ENCODE measurements at places on chromosomes 16 and 17.

DNA sequence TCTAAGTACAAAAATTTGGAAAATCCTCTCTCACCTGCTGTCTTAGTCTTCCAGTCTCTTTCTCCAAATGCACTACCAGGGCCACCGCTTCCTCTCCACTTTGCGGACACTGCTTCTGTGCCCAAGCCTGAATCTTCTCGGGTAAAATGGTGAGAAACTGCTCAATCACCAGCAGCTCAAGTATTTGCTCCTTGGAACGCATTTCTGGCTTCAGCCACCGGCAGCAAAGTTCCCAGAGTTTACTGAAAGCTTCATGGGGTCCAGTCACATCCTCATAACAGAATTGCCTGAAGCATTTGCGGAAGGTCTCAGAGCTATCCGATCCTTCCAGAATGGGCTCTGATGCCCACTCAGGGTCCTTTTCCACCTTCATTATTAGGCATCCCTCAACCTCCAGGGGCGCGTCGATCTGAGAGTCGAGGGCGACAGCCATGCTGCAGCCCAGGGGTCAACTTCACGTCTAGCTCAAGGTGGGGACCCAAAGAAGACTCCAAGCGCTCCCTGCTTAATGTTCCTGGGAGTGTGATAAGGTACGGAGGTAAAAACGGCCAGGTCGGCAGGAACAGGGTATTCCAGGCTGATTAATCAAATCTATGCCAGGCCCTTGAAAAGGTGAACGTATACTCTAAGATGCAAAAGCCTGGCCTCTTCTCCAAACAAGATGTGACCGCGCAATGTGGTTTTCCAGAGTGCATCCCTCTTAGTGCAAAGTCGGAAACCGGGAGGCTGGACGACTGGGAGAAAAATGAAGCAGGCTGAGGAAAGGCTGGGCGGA is 763 bp downstream of the ZKSCAN2 start:
- DNase-seq: no peak

DNA sequence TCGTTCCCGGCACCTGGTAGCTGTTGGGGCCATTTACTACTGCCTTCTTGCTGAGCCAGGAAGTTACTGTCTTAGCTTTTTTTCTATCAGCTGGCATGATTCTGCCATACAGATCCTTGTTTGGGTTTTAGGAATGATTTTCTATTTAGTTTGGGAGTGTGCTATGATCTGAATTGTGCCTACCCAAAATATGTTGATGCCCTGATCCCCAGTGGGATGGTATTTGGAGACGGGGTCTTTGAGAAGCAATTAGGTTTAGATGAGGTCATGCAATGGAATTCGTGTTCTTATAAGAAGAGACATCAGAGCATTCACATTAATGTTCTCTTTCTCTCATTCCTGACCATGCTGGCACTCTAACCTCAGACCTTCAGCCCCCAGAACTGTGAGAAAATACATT is 59.4 kb upstream of the HS3ST2 start:
- no peak for DNase-seq

GRCh38 chr16:14600164-14600563 is 29.9 kb downstream of the PARN start:
- no peak for DNase-seq

DNA sequence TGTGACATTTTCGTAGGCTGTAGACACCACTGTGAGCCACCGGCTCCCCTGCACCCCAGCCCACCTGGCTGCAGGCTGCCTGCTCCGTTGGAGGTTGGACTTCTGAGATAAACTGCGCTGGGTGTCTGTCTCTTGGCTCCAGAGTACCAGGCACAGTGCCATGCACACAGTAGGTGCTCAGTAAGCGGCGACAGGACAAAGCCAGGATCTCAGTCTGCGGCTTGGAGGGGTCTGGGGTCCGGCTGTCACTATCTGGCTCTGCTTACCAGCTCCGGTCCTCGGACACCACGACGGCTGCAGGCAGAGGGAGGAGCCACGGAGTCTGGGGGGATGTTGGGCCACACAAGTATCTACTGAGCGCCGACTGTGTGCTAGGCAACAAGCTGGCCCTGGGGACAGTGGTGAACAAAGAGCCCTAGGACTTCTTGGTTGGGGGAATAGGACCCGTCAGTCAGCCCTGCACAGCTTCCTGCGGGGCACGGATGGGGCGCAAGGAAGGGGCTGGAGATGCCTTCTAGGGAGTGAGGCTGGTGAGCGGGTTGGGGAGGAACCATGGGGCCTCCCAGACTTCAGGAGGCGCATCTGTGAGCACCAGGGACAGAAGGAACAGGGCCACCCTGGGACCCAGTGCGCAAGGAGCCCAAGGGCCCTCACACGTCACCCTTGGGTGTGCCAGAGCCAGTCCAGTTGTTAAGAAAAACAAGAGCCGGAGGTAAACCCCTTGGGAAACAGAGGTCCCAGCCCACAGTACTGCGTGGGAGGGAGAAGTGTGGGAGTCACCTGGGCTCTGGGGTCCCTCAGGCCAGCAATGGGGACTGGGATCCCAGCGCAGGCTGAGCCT is 17.3 kb downstream of the JPH3 start:
- DNase-seq: no peak

GRCh38 chr16:75433732-75434413 is 570 bp upstream of the CFDP1 start:
- DNase-seq: no peak

GRCh38 chr16:49585143-49585832 is 211.7 kb downstream of the C16orf78 start:
- DNase-seq: no peak

DNA sequence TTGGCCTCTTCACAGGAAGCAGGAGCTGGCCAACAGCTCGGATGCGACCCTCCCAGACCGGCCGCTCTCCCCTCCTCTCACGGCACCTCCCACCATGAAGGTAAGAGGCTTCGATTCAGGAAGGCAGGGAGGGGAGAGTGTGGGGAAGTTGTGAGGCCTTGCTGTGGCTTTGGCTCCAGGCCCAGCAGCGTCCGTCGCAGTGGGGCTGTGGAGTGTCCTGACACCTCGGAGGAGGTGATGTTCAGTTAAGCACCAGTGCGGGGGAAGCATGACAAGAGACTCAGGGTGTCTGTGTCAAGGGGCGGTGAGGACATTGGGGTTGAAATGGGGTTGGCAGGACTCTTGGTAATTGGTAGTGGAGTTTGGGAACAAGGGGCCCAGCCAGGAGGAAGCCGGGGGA is 109.0 kb downstream of the RAP1GAP2 start:
- no peak for DNase-seq

- DNase-seq: peak; percentile 79
Observed at GRCh38 chr16:4474192-4474961, at the start of gene NMRAL1. Gene NMRAL1 (minus strand): TSS chr16:4474625. CDS start chr16:4474132, 493 bp downstream.

DNA sequence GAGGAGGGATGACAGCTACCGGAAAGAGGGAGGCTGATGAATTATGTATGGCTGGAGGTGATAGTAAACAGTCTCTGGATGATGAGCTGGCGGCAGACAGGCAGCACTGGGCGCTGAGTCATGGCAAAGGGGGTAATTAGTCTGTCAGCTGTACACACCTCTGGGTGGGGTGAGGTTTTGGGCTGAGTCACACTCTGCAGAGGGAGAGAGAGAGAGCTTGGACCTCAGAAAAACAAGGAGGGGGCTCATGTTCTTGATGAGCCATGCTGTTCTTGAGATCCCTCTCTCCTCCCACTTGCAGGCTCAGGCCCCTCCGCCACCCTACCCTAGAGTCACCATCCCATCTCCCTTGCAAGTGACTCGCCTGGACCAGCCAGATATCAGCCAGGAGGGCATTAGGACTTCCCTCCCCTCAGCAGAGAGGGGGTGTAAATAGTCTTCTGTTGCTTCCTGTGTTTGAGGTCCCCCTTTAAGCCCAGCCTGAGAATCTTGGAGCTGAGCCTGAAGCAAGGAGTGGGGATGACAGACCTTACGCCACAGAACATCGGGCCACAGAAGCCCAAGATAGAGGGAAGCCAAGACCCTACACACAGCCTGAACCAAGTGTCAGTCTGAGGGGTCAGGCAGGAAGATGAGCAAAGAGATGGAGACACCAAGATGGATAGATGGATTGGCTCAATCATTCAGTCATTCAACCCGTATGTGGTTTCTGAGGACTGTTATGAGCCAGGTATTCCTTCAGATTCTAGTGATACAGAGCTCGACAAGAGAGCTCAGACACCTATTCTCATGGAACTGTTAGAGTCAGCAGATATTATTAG is 383.2 kb upstream of the CCL2 start:
- no peak for DNase-seq

- no peak for DNase-seq
Observed at GRCh38 chr17:7589891-7590691, at the start of gene SOX15. Gene SOX15 (minus strand): TSS chr17:7590094. CDS start chr17:7589676, 418 bp downstream.

GRCh38 chr17:27245230-27245696 is 48.7 kb upstream of the WSB1 start:
- DNase-seq: peak; percentile 8

GRCh38 chr16:27257271-27257670 is 11.3 kb downstream of the NSMCE1 start:
- no peak for DNase-seq

DNA sequence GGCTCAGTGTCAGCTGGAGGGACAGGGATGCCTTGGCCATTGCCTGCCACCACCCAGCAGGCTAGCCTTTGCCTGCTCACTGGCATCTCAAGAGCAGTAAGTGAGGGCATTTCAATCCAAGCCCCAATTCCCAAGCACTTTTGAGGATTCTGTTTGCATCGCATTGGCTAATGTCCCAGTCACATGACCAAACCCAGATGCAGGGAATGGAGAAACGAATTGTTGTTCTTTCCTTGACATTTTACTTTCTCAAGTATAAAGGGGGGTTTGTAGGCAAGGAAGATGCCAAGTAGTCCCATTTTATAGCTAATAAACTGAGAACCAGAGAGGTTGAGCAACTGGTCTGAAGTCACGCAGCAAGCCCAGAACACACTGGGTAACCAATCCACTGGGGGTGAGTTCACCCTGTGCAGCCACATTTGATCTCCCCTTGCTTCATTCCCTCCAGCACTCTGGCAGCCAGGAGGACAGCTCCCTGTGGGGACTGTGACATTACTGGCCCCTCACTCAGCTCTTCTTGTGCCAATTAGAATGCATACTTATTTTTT is 193.8 kb upstream of the CACNG3 start:
- DNase-seq: no peak

DNA sequence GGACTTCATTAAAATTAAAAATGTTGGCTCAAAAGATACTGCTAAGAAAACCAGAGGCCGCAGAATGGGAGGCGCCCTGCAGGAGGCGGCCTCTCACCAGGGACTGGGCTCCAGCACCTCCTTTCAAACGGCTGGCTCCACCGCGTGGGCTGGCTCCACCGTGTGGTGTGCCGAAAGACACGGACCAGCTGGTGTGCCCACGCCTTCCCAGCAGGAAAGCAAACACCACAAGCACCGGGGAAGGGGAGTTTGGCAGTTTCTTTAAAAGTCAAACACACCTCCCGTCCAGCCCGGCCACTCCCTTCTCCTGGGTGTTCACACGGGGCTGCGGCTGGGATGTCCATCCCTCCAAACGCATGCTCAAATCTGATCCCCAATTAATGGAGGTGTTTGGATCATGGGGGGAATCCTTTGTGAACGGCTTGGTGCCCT is 13.9 kb downstream of the HAGH start:
- no peak for DNase-seq

- no peak for DNase-seq
Observed at GRCh38 chr17:72600934-72601333, 480.1 kb downstream of the SOX9 start.

GRCh38 chr17:48254896-48255295 is 147.3 kb downstream of the SNX11 start:
- DNase-seq: no peak

DNA sequence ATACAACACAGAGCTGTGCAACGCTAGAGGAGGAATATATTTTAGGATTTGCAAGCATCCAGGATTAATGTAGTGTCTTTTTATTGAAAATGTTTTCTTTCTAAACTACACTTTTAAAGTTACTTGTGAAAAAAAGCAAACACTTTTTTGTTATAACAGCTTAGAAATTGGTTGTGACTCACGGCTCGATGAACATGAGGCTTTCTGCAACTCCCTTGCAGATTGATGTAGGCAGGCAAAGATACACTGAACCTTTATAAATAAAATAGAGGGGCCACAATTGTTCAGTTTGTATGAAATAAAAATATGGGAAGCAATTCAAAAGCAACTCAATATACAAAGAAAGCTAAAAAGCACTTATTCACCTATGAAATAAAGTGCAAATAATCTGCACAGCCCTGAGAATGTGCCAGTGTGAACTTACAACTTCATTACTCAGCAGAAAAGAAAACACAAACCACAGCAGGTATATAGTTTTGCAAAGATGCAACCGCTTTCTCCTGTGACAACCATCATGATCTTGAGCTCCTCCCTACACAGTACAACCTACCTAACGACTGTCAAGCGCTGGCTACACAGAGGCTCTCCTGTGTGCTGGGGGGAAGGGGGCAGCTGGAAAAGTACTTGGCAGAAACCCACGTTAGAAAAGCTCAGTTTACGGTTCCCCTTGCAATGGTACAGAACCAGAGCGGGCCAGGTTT is 948 bp downstream of the LUC7L start:
- no peak for DNase-seq

- DNase-seq: no peak
Observed at GRCh38 chr17:39951924-39952679, 10.7 kb upstream of the GSDMA start.

DNA sequence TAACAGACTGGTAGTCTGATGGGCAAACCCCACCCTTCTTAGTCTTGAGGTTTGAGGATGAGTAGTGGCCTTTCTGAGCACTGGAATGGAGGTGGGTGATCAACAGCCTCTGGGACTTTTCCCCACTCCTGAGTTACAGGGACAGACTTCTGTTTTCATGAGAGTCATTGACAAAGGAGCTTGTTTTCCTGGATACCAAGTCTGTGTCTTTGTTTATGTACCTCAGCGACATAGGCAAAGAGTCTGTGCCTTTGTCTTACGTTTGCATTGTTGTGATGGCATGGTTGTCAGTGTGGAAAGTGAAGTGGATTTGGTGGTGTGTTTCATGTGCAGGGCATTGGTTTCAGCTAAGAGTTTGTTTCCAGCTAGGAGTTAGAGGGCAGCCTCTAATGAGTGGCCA is 17.5 kb downstream of the EPN2 start:
- no peak for DNase-seq

DNA sequence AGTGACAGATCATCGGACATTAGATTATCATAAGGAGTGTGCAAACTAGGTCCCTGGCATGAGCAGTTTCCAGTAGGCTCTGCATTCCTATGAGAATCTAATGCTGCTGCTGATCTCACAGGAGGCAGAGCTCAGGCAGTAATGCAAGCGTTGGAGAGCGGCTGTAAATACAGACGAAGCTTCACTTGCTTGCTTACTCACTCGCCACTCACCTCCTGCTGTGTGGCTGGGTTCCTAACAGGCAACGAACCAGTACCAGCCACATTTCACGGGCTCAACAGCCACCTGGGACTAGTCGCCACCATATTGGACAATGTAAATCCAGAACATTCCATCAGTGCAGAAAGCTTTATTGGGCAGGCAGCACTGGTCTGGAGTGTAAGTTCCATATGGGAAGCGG is 7.7 kb downstream of the JPH3 start:
- no peak for DNase-seq

- peak; percentile 32 for DNase-seq
Observed at GRCh38 chr16:85557083-85557970, 55.8 kb upstream of the GSE1 start.

- no peak for DNase-seq
Observed at GRCh38 chr17:43085474-43085873, 39.7 kb downstream of the BRCA1 start.

Measured in effector memory CD4-positive, alpha-beta T cell (primary cell).